ENCODE measurements at places on chromosomes 16 and 17.

DNA sequence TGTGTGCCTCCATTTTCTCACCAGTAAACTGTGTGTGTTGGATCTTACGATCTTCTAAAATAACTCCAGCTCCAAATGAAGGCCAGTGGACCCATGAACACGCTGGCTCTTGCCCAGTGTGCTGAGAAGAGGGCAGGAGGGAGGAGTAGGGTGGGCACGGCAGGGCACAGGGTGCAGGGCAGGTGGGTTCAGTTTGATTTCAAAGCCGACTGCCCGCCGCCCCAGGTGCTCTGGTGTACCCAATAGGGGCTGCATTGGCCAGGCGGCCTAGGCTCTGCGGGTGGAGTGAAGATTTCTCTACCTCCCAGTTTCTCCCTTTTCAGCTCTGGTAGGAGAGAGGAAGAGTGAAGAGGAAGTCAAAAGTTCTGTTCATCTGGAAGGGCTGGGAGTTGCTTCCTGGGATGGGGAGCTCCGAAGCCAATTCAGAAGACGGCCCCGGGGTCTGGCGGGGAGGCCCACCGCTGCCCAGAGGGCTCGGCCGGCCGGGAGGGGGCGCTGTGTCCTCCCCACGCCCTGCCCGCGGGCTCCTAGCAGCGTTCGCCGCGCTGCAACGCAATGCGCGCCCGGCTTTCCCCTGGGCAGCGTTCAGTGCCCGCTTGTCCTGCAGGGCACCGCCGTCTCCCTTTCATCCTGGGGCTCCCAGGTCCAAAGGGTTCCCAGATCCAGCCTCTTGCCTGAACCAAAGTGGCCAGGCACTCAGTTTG, 1.1 kb upstream of the CRHR1 start:
- H3K36me3 ChIP-seq = no peaks in the 10 kb centered on the region
- H3K4me1 ChIP-seq = peaks cover 4% of the 10 kb centered on the region
- H3K27me3 ChIP-seq = no peaks in the 10 kb centered on the region

DNA sequence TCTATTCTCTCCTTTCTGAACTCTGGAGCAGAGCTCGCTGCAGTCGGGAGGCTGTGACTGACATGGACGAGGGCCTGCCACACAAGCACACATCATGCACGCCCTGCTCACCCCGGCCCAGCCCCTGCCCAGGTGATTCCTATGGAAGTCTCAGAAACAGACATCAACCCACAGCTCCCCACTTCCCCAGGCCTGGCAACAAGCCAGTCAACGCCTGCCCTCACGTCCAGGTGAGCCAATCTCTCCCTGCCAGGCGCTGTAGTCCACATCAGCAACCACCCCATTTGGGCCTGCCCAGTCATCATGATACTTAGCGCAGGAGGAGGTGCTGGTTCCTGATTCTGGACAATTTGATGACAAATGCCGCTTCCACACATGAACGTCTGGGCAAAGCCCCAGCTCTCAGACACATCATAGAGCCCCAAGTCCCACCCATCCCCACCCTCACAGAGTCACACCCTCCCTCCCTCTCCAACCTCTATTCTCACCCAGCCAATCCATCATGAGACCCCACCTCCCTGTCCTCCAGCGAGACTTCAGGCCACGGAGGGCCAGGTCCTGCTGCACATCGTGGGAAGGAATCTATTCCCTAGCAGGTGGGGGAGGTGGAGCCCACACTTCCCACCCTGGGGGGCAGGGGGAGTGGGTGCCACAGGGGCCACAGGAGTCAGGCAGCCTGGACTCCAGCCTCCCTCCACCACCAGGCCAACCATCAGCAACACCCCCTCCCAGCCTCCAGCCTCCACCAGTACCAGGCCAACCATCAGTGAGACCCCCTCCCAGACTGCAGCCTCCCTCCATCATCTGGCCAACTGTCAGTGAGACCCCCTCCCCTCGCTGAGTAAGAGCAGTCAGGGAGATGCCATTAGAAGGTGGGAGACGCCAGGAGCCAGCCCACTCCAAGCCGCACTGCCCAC, 33.7 kb upstream of the GSG1L start:
- H3K4me3 ChIP-seq = no peak overlapping the region
- peaks cover 6% of the 10 kb centered on the region for H3K36me3 ChIP-seq
- no peak overlapping the region for H3K27ac ChIP-seq
- no peaks in the 10 kb centered on the region for H3K27me3 ChIP-seq
- no peaks in the 10 kb centered on the region for H3K4me1 ChIP-seq

GRCh38 chr17:73028299-73028755, 64.2 kb downstream of the SLC39A11 start:
- H3K27ac ChIP-seq = no peak overlapping the region
- no peaks in the 10 kb centered on the region for H3K36me3 ChIP-seq
- H3K27me3 ChIP-seq = no peaks in the 10 kb centered on the region
- DNase-seq = no peak
- H3K4me3 ChIP-seq = no peak overlapping the region
- H3K4me1 ChIP-seq = no peaks in the 10 kb centered on the region

DNA sequence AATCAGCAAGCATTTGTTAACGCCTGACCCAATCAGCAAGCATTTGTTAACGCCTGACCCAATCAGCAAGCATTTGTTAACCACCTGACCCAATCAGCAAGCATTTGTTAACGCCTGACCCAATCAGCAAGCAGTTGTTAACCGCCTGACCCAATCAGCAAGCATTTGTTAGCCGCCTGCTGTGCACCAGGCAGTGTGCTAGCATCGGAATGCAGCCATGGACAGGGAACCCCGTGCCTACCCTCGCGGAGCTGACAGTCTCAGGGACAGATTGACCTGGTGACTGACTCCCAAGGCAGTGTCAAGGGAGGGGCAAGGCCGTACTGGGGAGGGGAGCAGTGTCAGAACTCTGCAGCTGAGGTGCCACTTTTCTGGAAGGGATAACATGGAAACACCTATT, 66.9 kb downstream of the ABR start:
- DNase-seq = no peak
- H3K27ac ChIP-seq = no peak overlapping the region
- H3K27me3 ChIP-seq = no peaks in the 10 kb centered on the region

DNA sequence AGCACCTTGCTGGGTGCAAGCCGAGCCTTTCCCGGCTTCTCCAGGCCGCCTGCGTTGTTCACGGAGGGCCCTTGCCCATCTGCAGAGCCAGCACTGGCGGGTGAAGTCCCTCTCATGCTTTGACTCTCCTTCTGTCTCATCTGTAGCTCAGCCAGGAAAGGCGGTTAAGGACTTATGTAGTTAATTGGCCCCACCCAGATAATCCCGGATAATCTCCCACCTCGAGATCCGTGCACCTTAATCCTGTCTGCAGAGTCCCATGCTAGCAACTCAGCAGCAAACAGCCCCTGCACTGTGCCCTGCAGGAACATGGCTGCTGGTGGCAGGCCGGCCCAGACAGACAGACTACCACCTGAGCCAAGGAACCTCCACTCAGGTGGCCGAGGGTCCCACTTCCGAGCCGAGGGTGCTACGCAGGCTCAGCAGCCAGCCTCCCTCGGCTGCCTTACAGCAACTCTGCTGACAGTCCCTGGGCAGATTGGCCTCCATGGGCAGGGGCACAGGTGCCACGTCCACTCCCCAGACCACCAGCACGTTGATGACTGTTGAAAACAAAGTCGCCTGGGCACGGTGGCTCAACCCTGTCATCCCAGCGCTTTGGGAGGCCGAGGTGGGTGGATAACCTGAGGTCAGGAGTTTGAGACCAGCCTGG, 16.9 kb downstream of the RAB40C start:
- H3K4me3 ChIP-seq = no peak overlapping the region
- no peak for DNase-seq
- no peaks in the 10 kb centered on the region for H3K4me1 ChIP-seq
- H3K27ac ChIP-seq = no peak overlapping the region

GRCh38 chr17:10139577-10139976, 58.8 kb downstream of the GAS7 start:
- H3K27ac ChIP-seq = no peak overlapping the region
- no peak for DNase-seq
- H3K4me3 ChIP-seq = no peak overlapping the region
- no peaks in the 10 kb centered on the region for H3K4me1 ChIP-seq

GRCh38 chr17:77600346-77600745, 358.2 kb upstream of the TNRC6C start:
- peaks cover 10% of the 10 kb centered on the region for H3K4me1 ChIP-seq
- no peaks in the 10 kb centered on the region for H3K36me3 ChIP-seq
- no peak overlapping the region for H3K4me3 ChIP-seq
- H3K27ac ChIP-seq = peak overlapping the region; percentile 93
- DNase-seq = no peak

- H3K36me3 ChIP-seq = no peaks in the 10 kb centered on the region
- no peak overlapping the region for H3K27ac ChIP-seq
- no peak overlapping the region for H3K4me3 ChIP-seq
- no peaks in the 10 kb centered on the region for H3K4me1 ChIP-seq
- H3K27me3 ChIP-seq = no peaks in the 10 kb centered on the region
Observed at GRCh38 chr17:11832401-11833137, 164.7 kb downstream of the ZNF18 start.
